Vagina (tissue), 2 donors: ENCODE measurements at places on chromosomes 16 and 17.

- DNase-seq = no peak
Observed at GRCh38 chr16:49513040-49513439, 139.4 kb downstream of the C16orf78 start.

- no peak for DNase-seq
Observed at GRCh38 chr17:15513058-15513791, 45.8 kb upstream of the CDRT4 start.

GRCh38 chr16:84442416-84443145 lies 61.9 kb downstream of the MEAK7 start:
- DNase-seq = no peak

DNA sequence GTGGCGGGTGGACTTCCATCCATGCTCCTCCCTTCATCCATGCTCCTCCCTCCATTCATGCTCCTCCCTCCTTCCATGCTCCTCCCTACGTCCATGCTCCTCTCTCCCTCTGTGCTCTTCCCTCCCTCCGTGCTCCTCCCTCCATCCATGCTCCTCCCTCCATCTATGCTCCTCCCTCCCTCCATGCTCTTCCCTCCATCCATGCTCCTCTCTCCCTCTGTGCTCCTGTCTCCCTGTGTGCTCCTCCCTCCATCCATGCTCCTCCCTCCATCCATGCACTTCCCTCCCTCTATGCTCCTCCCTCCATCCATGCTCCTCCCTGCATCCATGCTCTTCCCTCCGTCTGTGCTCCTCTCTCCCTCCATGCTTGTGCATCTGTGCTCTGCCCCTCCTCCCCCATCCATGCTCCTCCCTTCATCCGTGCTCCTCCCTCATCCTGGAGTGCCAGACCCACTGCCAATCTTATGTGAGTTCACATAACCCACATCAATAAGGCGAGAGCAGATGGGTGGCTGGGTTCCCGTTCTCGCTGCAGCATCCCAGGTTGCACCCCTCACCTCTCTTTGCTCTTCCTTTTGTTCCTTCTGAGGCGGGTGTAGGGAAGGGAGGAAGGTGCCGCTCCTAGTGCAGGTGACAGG lies 22.8 kb downstream of the KSR1 start:
- no peak for DNase-seq

GRCh38 chr17:45320931-45321461 lies 4.2 kb upstream of the MAP3K14 start:
- no peak for DNase-seq

- no peak for DNase-seq
Observed at GRCh38 chr17:27513849-27514248, 57.6 kb downstream of the KSR1 start.

DNA sequence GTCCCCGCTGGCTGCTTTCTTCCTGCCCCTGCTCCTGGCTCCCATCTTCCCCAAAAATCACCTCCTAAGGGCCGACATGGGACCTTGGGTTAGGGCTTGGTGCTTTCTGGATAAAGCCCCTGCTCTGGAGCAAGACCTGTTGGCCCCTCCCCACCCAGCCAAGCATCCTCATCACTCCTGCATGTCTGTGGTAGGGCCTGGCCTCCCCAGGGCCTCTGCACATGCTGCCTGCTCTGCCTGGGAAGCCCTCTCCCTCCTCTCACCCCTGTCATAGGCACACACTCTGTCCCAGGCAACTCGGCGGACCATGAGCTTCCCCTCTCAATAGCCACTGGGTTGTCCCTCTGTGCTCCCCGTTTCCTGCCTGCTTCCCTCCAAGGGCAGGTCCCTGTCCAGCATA lies 35.2 kb downstream of the CFAP20 start:
- DNase-seq = no peak

DNA sequence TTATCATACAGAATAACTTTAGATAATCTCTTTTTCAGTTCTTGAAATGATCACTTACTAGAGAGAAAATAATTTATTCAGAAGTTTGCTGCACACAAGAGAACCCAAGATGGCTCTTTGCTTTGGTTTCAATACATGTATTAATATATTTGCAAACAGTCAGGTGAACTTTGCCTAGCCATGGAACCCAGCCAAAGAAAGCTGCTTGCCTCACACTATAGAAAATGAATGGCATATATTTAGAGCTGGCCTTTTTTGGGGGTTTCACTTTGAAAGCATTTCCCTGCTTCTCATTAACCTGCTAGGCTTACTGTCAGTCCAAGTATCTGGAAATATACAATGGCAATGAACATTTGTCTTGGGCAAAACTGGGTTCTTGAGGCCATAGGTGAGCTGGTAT lies 75.3 kb downstream of the MRTFB start:
- no peak for DNase-seq

- no peak for DNase-seq
Observed at GRCh38 chr17:4782652-4783051, 3.5 kb downstream of the VMO1 start.

DNA sequence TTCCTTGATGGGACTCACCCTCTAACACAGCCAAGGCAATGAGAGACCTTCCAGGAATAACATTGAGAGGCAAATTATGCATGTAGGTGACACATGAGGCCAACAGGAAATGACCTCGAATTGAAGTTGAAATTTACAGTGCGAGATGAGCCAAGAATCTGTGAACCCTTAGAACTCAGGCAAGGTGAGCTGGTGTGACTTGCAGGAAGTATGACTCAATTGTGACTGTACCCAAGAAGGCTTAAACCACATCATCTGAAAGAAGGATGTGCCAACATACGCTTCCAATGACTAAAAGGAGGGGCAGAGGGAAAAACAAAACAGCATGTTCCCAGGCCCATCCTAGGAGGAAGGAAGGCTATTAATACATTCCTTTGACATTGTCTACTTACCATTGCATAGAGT lies 44.8 kb downstream of the PITPNC1 start:
- no peak for DNase-seq
